ENCODE measurements at places on chromosomes 16 and 17.

DNA sequence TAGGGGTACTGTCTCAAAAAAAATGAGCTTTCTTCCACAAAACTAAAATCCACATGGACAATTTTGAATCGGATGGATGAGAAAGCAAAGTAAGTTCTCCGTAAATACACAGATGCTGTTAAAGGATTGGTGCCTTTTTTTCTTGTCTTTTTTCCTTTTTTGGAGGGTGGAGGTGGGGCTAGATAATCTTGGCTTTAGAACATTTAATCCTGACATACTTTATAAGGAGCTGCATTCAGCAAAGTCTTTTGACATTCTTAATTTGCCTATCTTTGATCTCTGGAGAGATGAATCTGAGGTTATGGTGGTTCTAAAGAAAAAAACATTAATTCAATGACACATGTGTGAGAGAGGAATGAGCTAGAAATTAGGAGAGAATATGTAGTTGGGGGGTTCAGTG lies 312.3 kb upstream of the KCNJ16 start:
- no peak for DNase-seq

- no peak for DNase-seq
Measured at GRCh38 chr16:2783581-2784357, 3.6 kb downstream of the PRSS33 start.

DNA sequence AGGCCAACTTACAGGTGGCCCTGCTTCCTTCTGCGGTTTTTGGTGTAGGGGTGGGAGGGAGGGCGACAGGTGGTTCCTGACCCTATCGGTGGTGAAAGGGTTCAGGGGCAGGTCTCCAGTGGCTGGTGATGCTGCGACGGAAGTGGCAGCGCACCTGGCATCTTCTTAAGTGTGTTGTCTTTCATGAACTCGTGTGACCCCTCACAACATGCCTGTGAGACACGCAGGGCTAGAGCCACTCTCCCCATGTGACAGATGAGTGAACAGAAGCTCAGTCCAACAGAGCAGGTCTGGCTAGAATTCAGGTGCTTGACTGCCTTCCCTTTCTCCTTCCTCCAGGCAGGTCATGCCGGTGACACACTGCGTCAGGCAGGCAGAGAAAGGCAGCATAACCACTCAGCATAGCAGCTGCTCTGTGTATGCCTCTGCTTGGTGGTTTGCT lies 8.0 kb downstream of the TNFAIP1 start:
- no peak for DNase-seq

DNA sequence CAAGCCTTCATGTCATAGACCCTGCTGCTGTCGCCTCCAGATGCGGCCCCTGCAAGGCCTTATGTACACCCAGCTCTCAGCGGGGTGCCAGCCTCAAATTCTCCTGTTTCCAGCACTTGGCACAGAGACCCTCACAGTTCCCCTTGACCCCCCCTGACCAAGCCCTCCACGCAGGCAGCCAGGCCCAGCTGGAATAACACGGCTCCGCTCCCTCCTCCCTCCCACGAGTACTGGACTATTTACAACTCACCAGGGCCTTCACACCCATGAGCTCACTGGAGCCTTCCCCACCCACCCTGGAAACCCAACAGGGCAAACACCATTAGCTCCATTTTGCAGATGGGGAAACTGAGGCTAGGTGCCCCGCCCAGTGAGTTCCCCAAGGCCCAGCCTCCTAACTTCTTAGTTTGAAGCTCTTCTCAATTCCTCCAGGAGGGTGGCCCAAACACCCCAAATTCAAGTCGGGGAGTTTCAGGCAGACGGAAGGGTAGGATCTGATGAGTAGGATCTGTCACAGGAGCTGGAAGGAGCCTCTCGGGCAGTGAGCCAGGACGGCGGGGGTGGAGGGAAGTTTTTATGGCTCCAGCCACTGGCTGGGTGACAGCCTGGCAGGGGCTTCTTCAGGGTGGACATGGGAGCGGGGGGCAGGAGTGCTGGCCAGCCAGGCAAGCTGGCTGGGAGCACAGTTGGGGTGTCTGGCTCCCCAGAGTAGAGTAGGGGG lies 17.5 kb upstream of the DLX4 start:
- no peak for DNase-seq

DNA sequence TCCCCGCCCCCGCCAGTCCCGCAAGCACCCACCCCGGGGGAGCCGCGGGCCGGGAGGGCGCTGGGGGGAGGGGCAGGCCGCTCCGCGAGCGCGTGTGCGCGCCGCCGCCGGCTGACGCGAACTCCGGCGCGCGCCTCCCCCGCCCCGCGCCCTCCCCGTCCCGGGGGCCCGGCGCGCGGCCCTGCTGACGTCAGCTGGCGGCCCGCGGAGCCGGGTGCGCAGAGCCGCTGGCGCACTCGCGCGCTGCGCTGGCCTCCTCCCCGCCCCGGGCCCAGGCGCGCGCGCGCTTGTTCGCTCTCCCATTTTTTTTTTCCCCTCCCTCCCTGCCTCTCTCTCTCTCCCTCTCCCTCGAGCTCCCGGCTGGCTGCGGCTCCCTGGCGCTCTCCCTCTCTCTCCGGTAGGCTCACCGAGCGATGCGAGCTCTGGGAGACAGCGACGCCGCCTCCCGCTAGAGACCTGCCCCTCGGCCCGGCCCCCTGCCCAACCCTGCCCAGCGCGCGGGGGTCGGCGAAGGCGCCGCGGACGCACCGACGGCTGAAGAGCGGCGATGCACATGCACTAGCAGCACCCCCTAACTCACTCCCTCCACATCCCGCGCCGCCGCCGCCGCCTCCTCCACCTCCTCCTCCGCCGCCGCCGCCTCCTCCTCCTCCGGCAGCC lies at the start of gene GNAO1:
TSS of gene GNAO1 (plus strand) at position 334 of the 660 bp plus-strand sequence. CDS start 747 bp downstream, outside the sequence.
- peak; percentile 80 for DNase-seq

DNA sequence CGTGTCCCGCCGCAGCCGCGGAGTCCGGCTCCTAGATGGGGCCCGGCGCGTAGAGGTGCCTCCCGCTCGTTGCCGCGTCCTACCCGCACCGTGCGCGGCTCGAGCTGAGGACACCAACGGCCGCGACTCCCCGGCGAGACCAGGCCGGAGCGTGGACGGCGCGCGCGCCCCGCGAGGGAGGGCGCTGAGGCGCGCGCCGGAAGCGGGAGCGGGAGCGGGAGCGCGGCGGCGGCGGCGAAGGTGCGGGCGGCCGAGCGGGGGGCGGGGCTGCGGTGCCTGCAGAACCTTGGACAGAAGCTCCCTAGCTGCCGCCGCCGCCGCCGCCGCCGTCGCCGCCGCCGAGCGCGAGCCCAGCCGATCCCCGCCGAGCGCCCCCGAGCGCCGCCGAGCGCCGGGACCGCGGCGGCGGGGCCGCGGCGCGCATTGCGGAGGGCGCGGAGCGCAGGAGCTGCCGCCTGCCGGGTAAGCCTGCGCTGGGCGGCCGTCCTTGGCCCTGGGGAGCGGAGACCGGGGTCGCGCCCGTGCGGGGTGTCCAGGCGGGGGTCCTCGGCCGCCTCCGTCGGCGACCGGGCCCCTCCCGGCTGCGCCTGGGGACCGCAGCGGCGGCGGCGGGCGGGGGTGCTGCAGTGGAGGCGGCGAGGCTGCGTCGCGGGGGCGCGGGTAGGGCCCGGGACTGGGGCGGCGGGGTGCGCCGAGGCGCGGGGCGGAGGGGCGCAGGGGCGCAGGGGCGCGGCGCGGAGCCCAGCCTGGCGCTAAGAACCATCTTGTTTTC lies at the start of gene CDK5R1:
TSS of gene CDK5R1 (plus strand) at position 293 of the 772 bp plus-strand sequence. CDS start 628 bp downstream, outside the sequence.
- DNase-seq: peak; percentile 85

- peak; percentile 80 for DNase-seq
Measured at GRCh38 chr17:60392845-60393702, 1.1 kb upstream of the USP32 start.

DNA sequence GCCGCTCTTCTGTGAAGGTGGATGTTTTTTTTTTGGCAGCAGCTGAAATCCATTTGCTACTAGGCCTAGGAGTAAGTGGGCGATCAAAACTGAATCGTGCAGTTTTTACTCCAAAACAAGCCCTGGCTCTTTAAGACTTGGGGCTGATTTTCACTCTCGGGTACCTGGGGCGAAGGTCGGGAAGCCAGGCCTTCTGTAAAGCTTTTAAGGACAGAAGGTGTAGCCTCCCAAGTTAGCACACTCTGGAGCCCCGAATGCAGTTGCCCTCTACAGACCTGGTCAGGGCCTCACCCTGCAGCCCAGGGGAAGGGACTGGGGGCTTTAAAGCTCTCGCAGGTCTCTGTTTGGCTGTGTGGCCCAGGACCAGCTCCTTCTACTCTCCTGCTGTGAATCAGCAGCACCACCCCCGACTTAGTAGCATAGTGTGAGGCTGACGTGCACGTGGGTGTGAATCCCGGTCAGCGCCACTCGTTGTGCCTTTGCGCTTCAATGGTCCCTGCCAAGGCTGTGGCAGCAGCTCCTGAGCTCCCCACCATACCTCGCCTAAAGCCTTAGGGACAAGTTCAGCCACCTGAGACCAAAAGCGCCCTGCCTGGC lies 49.9 kb downstream of the TMEM235 start:
- DNase-seq: no peak

DNA sequence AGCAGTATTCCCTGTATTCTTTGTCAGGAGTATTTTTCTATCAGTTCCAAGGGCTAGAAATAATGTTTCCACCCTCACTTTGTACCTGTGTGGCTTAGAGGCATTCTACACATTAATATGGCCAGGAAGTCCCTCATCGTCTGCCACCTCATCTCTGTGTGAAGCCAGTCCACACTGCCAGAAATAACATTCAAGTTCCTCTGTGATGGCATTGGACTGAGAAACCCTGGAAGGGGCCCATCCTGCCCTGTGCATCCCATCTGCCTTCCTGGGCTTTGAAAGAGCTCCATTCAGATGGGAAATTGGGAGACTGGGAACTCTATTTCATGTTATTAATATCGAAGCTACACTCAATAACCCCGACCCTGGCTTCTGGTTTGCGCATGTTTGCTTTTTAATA lies 497.2 kb upstream of the CDH5 start:
- no peak for DNase-seq

GRCh38 chr17:82112914-82113311 lies 14.9 kb upstream of the FASN start:
- DNase-seq: no peak

DNA sequence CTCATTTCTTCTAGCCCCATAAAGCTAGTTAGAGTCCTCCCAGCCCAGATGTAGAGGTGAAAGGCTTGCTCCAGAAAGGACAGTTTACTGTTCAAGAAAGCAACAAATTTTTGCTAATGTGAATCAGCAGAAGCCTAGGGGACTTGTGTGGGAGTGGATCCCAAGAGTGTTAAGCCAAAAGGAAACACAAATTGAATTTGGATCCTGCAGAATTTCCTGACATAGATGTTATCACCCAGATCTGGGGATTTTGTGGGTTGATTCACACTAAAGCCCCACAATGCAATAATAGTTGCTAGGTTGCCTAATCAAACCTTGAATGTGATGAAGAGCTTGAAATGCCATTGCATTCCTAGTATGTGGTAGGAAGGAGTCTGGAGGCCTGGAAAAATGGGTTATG lies 135.2 kb upstream of the HS3ST3A1 start:
- DNase-seq: no peak

- DNase-seq: no peak
Measured at GRCh38 chr16:74064120-74064735, 232.4 kb upstream of the PSMD7 start.

GRCh38 chr17:55588446-55589242 lies 77.4 kb upstream of the SMIM36 start:
- no peak for DNase-seq

DNA sequence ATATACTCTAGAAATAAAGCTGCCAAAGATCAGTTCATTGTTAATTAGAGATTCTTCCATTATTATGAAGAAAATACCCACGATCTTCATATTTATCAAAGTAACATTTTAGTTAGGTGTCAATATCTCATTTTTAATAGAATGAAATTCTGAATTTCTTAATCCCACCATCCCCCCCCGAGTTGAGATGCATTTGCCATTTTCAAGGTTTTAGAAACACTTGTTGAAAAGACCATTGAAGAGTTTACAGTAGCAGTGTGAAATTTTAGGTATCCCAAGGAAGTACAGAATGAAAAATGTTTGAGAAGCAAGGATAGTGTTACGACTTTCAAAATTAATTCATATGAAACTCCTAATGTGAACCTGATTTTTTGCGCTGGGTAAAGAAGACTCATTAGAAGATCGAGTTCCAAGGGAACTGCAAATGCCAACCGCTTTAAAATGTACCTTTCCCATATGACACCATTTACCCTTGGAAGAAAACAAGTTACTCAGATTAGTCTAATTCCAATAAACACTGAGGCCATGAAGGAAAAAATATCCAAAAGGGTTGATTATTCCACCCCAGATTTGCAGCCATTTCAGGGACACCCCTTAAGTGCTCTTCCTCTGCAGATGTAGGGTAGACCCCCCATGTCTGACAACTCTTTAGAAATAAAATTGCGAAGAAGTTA lies 731 bp downstream of the IKZF3 start:
- no peak for DNase-seq

- no peak for DNase-seq
Measured at GRCh38 chr17:77935121-77935571, 23.4 kb upstream of the TNRC6C start.

- DNase-seq: no peak
Measured at GRCh38 chr16:50675686-50676610, 5.2 kb downstream of the SNX20 start.

- DNase-seq: no peak
Measured at GRCh38 chr16:57413301-57413730, 8.7 kb downstream of the CCL17 start.

GRCh38 chr17:30378241-30378824 lies 394 bp upstream of the CPD start:
- peak; percentile 31 for DNase-seq
